ENCODE measurements at places on chromosomes 5 and 9.

- DNase-seq, result no peak
These were observed 60.9 kb downstream of the SLC12A2 start for GRCh38 chr5:128144491-128144890.

GRCh38 chr5:77064040-77064439, 23.0 kb downstream of the ZBED3 start:
- no peak for DNase-seq

GRCh38 chr9:93134740-93135444, 841 bp upstream of the NINJ1 start:
- DNase-seq, result no peak

DNA sequence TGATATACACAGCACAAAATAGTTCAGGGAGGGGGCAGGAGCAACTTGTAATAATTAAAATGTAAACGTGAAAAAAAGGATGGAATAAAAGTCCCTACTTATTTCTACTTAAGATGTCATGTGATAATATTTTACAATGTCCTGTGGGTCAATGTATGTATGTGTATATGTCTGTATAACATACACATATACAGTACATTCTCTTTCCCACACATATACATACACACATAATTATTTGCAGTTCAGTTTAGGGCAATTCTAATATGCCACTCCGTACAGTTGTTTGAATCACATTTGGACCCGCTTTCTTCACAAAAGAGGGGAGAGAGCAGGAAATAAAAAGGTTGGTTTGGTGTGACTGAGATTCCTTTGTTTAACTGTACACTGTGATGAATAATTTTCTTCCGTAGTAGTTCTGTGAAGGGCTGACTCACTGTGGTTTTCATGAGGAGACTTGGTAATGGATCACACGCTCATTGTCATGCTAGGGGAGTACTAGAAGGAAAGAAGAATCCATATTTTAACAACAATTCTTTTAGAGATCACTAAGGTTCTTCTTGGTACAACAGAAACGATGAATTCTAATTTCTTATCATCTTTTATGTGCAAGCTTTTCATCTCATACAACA, 26.2 kb upstream of the ACOT12 start:
- no peak for DNase-seq
